ENCODE measurements at places on chromosomes 6 and 20.

DNA sequence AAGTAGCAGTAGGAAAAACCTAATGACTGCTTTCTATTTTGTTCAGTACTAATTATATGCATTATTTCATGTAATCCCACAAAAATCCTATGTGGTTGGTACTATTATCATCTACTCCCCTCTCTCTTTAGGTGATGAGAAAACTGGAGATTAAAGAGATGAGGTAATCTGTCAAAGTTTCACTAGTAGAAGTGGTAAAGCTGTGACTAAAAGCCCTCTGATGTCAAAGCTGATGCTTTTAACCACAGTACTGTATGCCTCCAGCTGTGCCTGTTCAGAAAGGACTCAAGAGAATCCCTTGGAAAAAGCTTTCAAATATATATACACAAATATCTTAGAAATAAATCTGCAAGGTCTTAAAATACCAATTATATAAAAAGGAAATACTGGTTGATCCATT, 38.0 kb downstream of the PHIP start:
- DNase-seq = no peak

- DNase-seq = no peak
Measured at GRCh38 chr6:75532521-75532920, 38.9 kb upstream of the FILIP1 start.

DNA sequence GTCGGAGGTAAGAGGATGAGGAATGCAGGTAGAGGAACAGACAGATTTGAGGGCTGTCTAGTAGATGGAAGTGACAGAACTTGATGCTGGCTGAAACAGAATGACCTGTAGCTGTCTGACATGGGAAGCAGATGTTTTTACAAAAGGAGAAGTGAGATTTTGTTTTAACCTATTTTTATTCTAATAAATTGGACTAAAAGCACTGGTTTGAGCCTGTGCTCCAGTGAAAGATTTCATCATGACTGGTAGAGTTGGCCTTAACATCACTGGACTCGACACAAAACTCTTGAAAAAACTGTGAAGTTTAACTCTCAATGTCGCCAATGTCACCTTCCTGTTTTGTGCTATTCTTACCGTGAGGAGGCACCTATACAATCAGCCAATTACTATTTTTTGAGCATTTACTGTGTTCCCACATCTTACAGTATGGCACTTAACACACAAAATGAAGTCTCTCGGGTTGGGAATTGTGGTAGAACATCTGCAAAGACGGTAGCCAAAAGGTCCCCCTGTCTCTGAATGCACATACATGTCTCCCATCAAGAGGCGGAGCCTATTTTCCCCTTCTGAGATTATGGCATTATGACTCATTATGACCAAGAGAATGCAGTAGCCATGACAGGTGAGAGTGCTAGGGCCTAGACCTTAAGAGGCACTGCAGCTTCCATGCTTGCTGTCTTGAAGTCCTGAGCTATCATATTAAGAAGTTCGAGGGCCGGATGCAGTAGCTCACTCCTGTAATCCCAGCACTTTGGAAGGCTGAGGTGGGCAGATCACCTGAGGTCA, 93.2 kb downstream of the FOXF2 start:
- no peak for DNase-seq

GRCh38 chr6:152189736-152190135, 382.3 kb downstream of the ESR1 start:
- DNase-seq = no peak

- DNase-seq = no peak
Measured at GRCh38 chr6:63530182-63530581, 42.1 kb upstream of the LOC128125822 start.

DNA sequence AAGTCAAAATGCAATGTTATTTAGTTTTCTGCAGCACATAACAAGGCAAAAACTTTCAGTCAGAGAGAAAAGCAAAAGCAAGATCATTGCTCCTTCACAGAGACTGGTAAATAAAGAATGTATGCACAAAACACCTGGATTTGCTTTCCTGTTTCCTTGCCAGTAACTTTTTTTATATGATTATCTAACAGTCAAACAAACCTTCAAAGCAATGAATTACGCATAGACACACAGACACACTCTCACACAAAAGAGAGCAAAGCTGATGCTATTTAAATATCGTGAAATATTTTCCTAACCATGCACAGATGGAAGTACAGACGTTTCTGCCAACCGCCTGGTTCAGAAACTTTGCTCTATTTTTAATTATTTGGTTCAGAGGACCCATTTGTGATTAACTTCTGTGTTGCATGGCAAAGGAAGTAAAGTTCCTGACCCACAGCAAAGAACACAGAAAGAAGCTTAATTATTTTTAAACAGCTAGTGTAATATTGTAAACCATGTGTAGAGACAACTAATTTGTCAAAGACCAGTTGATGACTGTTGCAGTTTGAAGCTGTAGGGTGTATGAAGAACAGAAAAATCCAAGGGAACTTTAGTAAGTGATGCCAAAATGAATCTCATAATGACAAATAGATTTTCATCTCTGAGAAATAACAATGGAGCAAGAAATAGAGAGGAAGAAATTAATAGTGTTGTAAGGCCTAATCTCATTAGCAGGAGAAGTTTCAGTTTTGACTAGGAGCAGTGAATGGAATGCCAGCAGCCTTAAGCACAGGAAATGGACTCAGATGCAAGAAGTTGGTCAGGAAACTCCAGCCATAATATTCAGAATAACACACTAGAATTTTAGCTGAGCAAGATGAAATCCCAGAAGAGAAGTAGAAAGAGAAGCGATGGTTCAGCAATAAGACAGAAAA, 24.1 kb downstream of the ATXN1 start:
- no peak for DNase-seq

DNA sequence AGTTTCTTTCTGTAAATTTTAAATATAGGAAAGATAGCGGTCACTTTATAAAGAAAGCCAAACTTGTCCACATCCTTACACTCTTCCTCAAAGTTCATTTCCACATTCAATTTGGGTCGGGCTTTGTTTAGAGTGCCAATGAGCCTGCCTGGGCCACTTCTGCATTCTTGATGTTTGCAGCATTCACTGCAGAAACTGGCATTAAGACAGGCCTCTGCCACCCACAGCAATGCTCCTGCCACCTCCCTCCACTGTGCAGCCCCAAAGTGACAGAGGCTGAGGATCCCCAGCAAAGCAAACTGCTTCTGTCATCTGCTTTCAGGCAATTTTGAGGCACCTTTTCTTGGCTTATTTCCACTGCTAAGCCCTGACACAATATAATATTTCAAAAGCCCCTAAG, 61.2 kb downstream of the TNFAIP3 start:
- DNase-seq = peak; percentile 40

DNA sequence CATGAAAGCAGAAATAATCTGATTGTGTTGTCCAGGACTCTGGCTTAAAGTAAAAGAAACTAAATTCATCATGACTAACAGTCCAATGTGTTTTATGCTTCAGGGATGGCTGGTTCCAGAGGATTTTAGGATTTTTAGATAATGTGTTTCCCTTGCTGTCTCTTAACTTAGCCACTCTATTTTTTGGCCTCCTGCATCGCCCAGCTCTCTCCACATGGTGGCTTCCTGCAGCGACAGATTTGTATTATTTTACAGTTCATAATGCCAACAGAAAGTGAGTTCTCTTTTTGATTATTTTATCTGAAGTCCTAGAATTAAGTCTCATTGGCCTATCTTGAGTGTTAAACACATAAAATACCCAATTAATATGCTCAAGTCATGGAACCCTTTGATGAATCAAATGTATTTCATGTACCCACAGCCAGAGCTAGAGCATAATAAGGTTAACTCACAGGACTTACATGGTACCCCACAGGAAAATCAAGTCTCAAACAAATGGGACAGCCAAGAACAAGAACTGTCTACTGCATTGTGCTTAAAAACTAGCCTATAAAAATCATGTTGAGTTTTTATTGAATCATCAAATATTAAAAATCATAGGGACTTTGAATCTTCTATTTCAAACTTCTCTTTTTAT, 582.5 kb downstream of the DOK5 start:
- no peak for DNase-seq

GRCh38 chr6:157484181-157484580, 103.2 kb downstream of the ZDHHC14 start:
- no peak for DNase-seq

- DNase-seq = no peak
Measured at GRCh38 chr6:100203400-100203799, 209.4 kb upstream of the MCHR2 start.

DNA sequence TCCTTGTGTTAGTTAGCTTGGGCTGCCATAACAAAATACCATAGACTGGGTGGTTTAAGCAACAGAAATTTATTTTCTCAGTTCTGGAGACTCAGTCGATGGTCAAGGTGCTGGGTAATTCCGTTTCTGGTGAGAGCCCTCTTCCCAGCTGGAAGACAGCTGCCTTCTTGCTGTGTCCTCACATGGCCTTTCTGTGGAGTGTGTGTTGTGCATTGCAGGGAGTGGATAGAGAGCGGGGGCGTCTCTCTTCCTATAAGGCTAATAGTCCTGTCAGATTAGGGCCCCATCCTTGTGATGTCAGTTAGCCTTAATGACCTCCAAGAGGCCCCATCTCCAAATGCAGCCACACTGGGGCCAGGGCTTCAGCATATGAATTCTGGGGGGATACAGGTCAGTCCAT, 19.2 kb downstream of the CHMP4B start:
- no peak for DNase-seq

DNA sequence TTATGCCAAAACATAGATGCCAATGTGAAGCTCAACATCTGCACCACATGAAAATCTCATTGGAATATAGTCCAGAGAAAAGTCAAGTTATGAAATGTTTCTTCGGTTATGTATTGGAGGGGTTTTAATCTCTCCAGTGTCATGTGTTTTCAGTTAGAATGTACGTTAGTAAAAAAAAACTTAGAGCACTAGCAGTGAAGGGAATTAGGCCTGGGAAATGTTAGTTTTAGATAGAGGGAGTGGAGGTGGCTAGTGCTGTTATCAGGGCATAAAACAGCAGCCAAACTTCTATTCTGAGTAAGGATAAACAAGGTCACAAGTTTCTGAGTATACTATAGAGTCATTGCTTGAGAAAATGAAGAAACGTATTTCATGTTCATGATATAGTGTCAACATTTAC, 42.9 kb downstream of the HDGFL1 start:
- no peak for DNase-seq

- no peak for DNase-seq
Measured at GRCh38 chr6:95589826-95590570, 12.7 kb downstream of the MANEA start.

DNA sequence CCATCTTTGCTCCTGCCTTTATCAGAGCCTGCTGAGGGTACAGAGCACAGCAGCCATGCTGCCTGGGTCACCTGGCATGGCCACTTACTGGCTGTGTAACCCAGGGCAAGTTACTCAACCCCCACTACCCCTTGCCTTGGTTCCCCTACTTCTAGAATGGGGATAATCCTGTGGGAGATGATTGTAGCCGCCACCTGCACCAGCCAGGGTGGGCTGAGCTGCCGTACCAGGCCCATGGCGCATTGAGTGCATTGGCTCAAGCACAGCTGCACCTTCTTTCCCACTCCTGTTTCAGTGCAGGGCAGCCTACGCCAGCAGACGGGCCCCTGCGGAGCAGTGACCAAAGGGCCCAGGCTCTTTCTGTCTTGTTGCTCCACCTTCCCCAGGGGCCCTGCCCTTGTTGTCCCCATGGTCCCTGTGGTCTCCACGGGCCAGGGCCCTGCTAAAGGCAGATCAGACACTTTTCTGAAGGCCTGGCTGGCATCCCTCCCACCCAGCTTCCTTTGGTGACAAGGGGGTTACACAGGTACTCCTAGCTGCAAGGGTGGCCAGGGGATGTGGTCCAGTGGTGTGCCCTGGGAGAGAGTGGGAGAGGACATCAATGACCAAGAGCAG, 159.4 kb upstream of the MLN start:
- DNase-seq = no peak

GRCh38 chr6:125533710-125534397, 215.6 kb upstream of the HEY2 start:
- no peak for DNase-seq

DNA sequence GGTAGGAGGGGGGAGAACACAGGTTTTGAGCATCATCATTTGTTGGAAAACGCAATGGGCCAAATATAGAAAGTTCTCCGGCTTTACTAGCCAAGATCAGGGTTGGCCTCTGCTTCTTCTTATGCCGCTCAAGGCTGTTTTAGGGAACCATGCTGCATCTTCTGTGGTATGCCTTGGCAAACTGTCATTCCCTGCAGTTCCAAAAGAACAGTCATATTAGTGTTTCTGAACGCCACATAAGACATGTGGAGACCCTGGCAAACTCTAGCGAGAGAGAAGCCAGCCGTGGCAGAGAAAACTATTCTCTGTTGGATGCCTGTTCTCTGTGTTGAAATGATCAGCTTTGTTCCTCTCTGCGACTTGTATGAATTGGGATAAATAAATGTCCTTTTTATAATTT, 10.8 kb downstream of the ACTR5 start:
- no peak for DNase-seq

DNA sequence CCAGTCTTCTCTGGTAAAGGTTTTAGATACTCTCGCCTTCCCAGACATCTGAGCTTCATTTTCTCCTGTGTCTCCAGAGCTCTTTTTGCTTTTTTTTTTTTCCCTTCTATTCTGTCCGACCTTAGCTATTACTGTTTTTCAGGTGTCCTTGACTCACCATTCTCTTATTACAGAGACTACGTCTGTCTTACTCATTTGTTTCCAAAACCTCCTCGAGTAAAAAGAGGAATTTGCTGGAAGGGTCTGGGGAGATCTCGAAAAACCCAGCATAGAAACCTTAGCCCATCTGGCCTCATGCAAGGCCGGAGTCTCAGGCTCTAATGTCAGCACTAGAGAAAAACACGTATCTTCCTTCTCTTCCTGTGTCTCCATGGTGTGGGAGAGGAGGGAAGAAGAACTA, 109.2 kb upstream of the CARMIL1 start:
- DNase-seq = no peak

DNA sequence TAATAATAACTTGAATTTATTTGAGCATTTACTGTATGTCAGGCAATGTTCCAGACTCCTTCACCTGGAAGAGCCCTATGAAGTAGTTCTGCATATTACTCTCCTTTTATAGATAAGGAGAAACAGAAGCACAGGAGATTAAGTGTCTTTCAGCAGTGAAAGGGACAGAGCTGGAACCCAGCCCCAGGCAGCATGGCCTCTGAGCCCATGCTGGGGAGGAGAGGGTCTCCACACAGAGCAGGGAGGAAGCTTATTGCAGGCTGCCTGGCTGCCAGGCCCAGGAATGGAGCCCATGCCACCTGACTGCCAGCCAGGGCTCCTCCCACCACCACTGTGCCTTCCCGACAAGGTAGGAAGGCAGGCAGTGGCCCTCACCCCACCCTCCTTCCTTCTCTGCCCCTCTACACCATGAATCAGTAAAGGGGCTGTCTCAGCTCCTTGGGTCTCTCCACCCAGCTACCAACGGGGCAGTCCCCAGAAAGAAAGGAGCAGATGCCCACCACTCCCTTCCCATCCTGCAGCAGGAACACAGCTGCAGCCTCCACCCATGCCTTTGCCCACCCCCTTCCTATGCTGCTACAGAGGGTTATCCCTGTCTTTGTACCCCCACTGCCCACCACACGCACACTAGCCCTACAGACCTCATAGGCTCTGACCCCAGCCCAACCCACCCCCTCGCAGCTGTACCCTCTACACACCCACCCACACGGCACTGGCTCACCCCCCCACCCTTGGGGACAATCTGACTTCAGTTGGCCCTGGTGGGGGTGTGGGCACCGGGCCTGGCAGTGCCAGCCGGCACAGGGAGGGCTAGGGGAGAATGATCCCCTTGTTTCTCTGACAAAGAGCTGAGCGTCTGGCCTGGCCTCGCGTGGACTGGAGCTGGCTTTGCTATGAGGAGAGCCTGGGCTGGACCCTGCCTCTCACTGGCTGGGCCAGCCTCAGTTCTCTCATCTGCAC, 41.8 kb downstream of the TFEB start:
- no peak for DNase-seq

GRCh38 chr6:29483186-29483585, 4.6 kb downstream of the MAS1L start:
- DNase-seq = no peak

All from stimulated activated CD4-positive, alpha-beta T cell treated with anti-CD3 and anti-CD28 coated beads, Interleukin-4, amount 100 ng/mL, for 24 hours (primary cell).